Neuronal stem cell (in vitro differentiated cells): ENCODE measurements at places on chromosomes 16 and 17.

DNA sequence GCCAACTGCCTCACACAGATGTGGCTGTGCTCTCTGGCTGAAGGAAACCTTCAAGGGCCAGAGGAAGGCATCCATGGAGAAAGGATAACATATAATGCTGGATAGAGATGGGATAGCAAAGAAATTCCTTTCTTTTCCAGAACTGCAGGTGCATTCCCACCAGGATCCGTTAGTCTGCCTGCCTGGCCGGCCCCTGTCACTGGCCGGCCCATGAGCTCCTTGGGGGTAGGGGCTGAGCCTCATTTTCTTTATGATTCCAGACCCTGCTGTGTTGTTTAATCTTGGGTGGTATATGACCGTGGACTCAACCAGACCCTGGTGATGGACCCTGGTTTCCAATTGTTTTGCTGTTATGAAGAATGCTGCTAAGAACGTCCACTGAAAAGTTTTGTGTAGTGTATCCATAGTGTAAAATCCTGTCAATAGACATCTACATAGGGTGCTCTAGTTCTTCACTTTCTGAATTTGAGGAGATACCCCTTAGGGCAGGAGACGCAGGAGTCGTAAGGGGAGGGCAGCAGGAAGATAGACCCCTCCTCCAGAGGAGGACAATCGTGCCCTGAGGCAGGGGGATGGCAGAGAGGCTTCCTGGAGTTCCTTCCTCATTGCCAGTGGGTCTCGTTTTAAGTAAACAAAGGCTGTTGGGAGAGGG, 93.4 kb downstream of the IRX3 start:
- H3K36me3 ChIP-seq: no peaks in the 10 kb centered on the region
- DNase-seq: no peak
- H3K4me1 ChIP-seq: peaks cover 5% of the 10 kb centered on the region
- H3K4me3 ChIP-seq: no peak overlapping the region
- H3K27me3 ChIP-seq: peaks cover 11% of the 10 kb centered on the region

DNA sequence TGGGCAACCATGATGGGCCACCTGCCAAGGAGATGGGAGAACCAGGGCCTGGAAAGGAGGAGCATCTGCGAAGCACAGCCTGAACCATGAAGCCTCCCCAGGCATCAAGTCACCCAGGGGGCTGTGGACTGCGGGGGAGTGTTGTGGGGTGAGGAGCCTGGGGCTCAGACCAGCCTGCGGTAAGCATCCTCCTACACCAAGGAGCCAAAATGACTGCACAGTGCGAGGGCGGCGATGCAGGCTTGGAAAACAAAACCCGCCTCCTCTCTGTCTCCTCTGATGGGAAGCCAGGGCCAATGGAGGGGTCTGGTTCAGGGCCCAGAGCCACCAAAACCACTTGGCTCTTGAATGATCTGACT, 18.1 kb upstream of the MAF start:
- H3K27ac ChIP-seq: no peak overlapping the region
- H3K36me3 ChIP-seq: no peaks in the 10 kb centered on the region
- no peak for DNase-seq
- H3K27me3 ChIP-seq: no peaks in the 10 kb centered on the region

GRCh38 chr16:66129196-66129595, 237.3 kb upstream of the CDH5 start:
- H3K4me1 ChIP-seq: no peaks in the 10 kb centered on the region
- H3K27ac ChIP-seq: no peak overlapping the region
- H3K27me3 ChIP-seq: peaks cover 28% of the 10 kb centered on the region
- no peak for DNase-seq
- H3K4me3 ChIP-seq: no peak overlapping the region
- no peaks in the 10 kb centered on the region for H3K36me3 ChIP-seq

DNA sequence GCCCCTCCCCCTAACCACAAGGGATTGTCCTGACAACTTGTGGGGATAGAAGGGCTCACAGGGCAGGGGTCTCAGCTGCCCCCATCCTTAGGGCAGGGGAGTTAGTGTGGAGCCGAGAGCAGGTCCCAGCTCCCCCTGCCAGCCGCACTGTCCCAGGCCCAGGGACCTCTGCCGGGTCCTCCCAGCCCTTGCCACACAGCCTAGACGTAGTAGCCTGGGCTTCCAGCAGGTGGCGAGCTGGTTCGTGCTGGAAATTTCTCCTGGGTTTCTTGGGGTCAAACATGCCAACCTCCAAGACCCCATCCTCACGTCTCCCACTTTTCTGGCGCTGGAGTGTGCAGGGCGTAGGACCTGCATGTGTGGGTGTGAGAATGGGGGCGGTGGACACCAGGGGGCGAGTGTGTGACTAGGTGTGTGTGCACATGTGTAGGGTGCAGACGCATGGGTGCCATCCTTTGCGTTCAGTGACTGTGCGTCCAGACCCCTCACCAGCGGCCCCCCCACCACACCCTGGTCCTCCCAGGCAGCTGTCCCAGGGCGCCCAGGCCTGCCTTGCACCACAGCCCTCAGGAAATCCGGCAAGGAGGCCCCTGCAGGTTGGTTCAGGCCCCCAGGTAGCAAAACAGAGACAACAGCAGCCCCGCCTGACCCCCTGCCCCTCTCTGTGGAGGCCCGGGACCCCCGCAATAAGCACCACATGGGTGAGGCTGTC, 29.5 kb downstream of the SBK1 start:
- DNase-seq: no peak
- H3K4me3 ChIP-seq: no peak overlapping the region
- H3K27me3 ChIP-seq: no peaks in the 10 kb centered on the region
- H3K4me1 ChIP-seq: no peaks in the 10 kb centered on the region
- peaks cover 42% of the 10 kb centered on the region for H3K36me3 ChIP-seq

GRCh38 chr17:17958982-17959381, 13.2 kb downstream of the TOM1L2 start:
- no peak overlapping the region for H3K27ac ChIP-seq
- H3K27me3 ChIP-seq: no peaks in the 10 kb centered on the region
- peaks cover 2% of the 10 kb centered on the region for H3K36me3 ChIP-seq
- H3K4me1 ChIP-seq: no peaks in the 10 kb centered on the region
- DNase-seq: no peak
- no peak overlapping the region for H3K4me3 ChIP-seq

- no peak overlapping the region for H3K27ac ChIP-seq
- H3K4me1 ChIP-seq: no peaks in the 10 kb centered on the region
- H3K27me3 ChIP-seq: no peaks in the 10 kb centered on the region
Measured at GRCh38 chr16:87017371-87018012, 299.7 kb downstream of the C16orf95 start.

GRCh38 chr17:17304521-17304985, 1.4 kb downstream of the NT5M start:
- no peak overlapping the region for H3K27ac ChIP-seq
- H3K4me3 ChIP-seq: no peak overlapping the region
- H3K27me3 ChIP-seq: peaks cover 19% of the 10 kb centered on the region
- DNase-seq: no peak
- H3K4me1 ChIP-seq: peaks cover 5% of the 10 kb centered on the region

DNA sequence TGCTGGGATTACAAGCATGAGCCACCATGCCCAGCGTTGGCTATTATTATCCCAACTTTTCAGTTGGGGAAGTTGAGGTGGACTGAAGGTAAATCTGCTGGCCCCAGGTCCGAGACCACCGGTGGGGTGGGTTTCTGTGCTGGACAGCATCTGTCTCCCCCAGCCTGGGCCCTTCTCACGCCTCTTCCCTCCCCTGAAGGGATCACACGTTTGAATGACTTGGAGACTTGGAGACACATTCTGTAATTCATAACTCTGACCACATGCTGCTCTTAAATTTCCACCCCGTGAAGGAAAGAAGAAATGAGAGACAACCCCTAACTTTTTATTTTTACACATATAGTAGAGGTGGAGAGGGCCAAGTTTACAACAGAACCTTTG, 109.8 kb downstream of the MSI2 start:
- DNase-seq: no peak
- no peak overlapping the region for H3K4me3 ChIP-seq

- no peak overlapping the region for H3K4me3 ChIP-seq
- H3K27ac ChIP-seq: no peak overlapping the region
- H3K36me3 ChIP-seq: peaks cover 93% of the 10 kb centered on the region
Measured at GRCh38 chr16:88628512-88628974, 9.8 kb upstream of the IL17C start.

DNA sequence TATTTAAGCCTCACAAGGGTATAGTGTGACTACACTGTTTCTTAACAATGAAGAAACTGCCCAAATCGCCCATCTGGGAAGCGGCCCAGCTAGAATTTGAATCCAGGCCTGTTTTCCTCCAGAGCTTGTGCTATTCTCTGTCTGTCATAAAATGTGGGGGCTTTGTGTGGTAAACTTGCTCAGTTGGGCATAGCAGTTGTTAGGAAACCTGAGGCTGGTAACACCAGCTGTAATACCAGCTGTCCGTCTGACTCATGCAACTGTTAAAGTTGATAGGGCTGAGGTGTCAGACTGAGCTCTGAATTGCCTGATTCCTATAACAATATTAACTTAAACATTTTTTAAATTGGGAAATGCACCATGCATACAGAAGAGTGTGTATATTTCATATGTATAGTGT, 9.3 kb downstream of the NOD2 start:
- no peaks in the 10 kb centered on the region for H3K4me1 ChIP-seq
- no peak overlapping the region for H3K27ac ChIP-seq
- DNase-seq: no peak
- no peak overlapping the region for H3K4me3 ChIP-seq
- no peaks in the 10 kb centered on the region for H3K36me3 ChIP-seq
- no peaks in the 10 kb centered on the region for H3K27me3 ChIP-seq

DNA sequence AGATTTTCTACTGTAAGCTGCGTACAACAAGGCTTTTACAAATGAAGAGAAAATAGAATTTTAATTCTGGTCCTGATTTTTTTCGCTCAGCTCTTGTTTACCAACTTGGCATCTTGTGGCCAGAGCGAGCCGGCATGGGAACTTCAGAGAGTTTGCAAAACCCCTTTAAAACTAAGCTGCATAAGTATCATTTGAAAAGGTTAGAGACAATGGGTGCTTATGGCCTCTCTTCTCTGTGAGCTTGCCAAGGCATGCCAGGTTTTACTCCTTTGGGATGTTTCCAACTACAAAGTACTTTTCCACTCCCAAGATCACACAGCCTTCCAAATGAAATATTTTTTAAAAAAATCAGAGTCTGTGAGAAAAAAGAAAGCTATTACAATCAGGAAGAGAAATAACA, 62.4 kb upstream of the FA2H start:
- H3K4me3 ChIP-seq: no peak overlapping the region
- H3K27ac ChIP-seq: no peak overlapping the region
- DNase-seq: no peak
- no peaks in the 10 kb centered on the region for H3K4me1 ChIP-seq
- H3K36me3 ChIP-seq: no peaks in the 10 kb centered on the region
